GM13977 (cell line): ENCODE measurements at places on chromosomes 5 and 9.

DNA sequence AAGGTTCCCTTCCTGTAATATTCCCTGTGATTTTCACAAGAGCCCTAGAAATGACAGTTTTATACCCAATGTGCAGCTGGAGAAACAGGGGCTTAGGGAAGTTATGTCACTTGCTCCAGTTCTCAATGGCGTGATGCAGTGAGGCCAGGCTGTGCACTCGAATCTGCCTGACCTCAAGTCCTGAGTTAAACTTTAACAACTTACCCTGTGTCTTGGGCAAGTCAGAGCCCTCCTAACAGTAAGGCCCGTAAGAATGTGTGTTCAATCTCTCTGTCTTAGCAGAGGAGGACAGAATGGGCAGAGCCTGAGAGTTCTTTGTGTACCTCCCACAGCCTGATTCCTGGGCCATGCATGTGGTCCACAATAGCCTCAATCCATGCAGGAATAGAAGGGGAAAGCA lies 181.1 kb downstream of the TRIM32 start:
- no peak for DNase-seq

DNA sequence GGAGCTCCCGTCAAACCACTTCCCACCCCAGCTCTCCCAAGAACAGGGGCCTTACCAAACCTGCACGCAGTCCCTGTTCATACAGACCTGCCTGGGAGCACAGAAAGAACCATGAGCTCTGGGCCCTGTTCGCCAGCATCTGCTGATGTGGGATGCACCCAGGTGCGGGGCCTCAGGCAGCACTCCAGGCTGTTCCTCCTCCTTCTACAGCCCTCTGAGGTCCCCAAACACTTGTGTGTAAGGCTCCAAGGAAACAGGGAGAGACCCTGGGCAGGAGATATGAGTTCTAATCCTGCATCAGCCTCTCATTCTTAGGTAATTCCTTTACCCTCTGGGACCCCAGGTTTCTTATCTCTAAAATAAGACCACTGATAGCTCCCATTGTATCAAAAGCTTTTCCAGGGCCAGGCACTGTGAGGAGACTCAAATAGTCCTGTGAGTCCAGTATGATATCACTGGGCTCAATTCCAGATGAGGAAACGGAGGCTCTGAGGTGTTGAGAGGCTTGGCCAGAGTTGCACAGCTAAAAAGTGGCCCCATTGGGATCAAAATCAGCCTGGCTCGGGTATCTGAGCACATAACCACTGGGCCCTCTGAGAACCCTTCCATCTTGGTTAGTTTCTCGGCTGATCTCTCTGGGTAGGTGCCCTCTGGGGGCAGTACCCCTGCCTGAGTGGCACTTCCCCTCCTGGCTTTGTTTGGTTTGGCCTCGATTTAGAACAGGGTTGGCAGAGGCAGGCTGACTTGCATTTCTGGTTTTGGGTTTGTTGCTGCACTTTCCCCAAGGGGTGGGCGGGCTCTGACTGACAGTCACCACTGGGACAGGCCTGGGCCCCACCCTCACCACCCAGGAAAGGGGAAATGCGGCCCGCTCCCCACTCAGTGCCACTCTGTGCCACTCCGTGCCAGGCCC lies 116.8 kb downstream of the RGS3 start:
- peak; percentile 64 for DNase-seq

GRCh38 chr9:68533678-68534077 lies 7.0 kb downstream of the TMEM252 start:
- DNase-seq = no peak

DNA sequence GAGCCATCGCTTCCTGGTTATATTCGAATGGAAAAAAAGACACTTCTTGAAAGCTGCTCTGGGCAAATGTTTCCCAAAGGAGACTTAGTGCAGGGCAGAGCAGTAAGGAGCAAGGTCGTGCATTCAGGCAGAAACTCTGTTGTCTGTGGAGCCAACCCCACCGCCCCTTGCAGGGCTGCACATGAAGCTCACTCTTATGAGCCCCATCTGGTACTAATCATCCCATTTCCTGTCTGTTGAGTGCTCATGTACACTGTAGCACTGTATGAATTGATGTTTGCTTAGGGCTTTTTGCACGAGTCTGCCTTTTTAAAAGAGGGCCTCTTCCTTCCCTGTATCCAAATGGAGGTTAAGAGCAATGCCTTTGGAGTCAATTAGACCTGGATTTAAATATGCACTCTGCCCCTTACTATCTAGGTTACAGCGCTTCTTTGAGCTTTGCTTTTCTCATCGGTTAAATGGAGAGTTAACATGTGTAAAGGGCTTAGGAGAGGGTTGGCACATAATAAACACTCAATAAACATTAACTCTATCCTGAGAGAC lies 25.4 kb downstream of the HMHB1 start:
- DNase-seq = no peak

- no peak for DNase-seq
Observed at GRCh38 chr5:146706321-146706972, 172.1 kb downstream of the PPP2R2B start.

- DNase-seq = no peak
Observed at GRCh38 chr9:16915126-16915831, 44.8 kb upstream of the BNC2 start.

DNA sequence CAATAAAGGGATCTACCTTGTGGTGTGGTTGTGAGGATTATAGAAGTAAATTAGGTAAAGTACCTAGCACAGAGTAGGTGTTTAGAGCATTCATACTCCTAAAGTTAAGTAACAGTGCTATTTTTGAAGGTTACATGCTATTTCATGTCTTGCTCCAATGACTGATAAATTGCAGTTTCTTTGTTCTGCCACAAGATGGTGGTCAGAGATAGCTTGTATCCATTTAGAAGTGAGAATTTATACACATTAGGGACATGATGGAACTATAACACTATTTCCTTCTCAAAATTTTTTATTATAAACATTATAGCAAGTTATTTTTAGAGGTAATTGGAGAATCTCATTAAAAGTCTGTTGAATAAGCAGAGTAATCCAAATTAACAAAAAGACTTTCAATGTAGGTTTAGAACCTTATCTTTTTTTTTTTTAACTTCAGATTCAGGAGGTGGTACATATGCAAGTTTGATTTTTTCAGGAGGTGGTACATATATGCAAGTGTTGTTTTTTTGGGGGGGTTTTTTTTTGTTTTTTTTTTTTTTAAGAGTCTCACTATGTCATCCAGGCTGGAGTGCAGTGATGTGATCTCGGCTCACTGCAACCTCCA lies 17.1 kb downstream of the MTREX start:
- no peak for DNase-seq

- no peak for DNase-seq
Observed at GRCh38 chr9:92164490-92164889, 49.3 kb upstream of the SPTLC1 start.

- no peak for DNase-seq
Observed at GRCh38 chr5:14714706-14715105, 50.2 kb downstream of the OTULIN start.

GRCh38 chr5:160976181-160976580 lies 124.2 kb upstream of the ATP10B start:
- DNase-seq = no peak

DNA sequence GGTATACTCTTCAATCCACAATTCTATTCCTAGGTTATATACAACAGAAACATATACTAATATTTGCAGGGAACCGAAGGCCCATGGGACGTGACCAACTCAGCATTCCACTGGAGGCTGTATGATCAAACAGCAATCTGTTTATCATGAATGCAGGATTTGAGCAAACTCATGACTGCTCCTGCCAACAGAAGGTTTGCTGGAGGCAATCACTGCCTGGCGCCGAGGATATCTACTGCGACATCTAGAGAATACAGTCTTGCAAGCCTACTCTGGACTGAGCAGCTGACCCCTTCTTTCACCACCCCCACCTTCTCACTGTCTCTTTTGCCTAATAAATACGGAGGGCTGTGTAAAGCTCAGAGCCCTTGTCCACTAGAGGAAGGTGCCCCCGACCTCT lies 90.5 kb upstream of the CDH10 start:
- no peak for DNase-seq

- peak; percentile 28 for DNase-seq
Observed at GRCh38 chr5:3594510-3595005, 1.1 kb upstream of the IRX1 start.

DNA sequence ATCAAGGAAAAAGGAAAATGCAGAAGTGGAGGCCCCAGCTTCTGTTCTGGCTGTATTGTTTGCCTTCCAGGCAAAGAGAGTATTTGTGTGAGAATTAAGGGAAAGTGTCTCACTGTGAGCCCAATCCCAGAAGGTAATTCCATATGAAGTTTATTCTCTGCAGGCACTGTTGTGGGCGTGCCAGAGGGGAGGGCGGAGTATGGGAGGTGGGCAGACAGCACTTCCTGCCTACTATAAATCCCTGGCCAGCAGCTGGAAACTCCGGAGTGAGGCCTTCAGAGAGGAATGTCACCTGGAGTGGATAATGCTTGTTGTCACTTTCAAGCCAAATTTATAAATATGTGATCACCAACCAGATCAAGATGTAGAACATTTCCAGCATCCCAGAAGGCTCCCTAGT lies 209.5 kb downstream of the ARHGAP26 start:
- DNase-seq = no peak

GRCh38 chr5:4758550-4758949 lies 381.6 kb upstream of the ADAMTS16 start:
- DNase-seq = no peak

DNA sequence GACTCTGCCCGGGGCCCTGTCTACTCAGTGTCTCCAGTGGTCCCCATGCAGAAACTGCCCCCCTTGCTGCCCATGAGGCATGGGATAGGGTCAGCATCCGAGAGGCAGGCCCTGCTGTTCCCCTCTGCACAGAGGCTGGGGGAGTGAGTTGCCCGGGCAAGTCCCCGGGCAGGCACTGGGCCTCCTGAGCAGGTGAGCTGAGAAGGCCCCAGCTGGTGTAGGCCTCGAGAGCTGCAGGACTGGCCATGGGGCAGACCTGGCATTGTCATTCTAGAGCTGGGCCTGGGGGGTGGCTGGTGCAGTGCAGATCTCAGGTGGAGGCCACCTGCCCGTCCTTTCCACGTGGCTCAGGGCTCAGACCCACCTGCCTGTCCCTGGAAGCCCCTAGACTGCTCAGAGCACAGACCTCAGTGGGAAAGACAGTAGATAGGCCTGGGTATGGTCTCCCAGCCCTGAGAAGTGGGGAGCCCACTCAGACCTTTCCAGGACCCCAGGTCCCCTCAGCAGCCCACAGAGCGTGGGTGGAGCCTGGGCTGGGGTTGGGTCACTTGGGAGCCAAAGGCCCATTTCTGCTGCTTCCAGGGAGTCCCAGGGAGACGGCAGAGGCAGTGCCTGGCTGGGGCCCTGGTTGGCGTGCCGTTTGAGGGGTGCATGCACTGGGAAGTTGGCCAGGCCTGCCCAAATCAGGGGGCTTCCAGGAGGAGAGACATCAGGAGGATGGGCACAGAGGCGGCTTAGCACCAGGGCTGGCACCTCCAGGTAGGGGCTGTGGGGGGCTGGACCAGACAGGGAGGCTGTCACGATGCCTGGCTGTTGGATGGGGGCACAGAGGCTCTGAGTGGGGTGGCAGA lies 4.8 kb upstream of the NOTCH1 start:
- DNase-seq = no peak

GRCh38 chr9:109316207-109316640 lies 4.6 kb downstream of the EPB41L4B start:
- no peak for DNase-seq

- no peak for DNase-seq
Observed at GRCh38 chr5:54540286-54540685, 22.7 kb downstream of the SNX18 start.

GRCh38 chr5:89377767-89378455 lies 494.9 kb upstream of the MEF2C start:
- DNase-seq = no peak

GRCh38 chr9:121868626-121869025 lies 217.2 kb downstream of the DAB2IP start:
- no peak for DNase-seq

DNA sequence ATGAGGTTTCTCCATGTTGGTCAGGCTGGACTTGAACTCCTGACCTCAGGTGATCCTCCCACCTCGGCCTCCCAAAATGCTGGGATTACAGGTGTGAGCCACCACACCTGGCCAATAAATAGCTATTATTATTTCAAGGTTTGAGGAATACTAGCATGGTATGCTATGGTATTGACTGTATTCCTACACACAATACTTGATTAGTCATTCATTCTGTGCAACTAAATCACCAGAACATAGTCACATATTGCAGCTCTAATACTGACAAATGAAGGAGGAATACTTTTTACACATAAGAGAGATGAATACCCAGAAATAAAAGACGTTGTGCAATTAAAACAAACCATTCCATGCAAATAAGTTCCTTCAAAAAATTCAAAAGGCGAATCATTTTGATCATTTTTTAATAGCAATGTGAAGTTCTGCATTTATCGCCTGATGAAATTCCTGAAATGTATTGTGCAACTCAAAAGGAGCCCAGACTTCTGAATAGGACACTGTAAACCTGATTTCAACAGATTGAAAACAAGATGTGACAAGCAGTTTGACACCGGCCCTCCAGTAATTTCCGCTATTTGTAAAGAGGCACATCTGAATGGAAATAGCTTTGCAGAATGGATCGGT lies 687.4 kb upstream of the SEMA6A start:
- DNase-seq = no peak

DNA sequence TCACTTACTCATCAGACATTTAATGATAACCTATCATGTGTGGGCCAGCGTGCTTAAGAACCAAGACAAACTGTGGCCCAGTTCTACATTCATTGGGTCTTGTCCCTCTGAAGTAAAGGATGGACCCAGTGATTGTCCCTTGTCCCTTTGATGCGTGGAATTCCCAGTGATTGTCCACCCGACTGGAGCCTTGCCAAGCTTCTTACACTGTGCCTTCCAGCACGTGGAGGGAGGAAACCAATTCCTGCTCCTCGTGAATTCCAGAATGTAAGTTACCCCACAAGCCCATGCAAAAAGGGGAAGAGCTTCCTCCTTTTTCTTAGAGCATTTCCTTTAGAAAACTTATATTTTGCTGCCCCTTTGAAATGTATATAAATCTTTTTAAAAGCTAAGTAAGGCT lies 7.9 kb downstream of the CKMT2 start:
- no peak for DNase-seq

- DNase-seq = no peak
Observed at GRCh38 chr9:95409650-95410426, 92.3 kb upstream of the FANCC start.

- DNase-seq = no peak
Observed at GRCh38 chr5:89216606-89217005, 333.6 kb upstream of the MEF2C start.

GRCh38 chr9:86022687-86023266 lies 76.6 kb downstream of the GOLM1 start:
- DNase-seq = no peak

DNA sequence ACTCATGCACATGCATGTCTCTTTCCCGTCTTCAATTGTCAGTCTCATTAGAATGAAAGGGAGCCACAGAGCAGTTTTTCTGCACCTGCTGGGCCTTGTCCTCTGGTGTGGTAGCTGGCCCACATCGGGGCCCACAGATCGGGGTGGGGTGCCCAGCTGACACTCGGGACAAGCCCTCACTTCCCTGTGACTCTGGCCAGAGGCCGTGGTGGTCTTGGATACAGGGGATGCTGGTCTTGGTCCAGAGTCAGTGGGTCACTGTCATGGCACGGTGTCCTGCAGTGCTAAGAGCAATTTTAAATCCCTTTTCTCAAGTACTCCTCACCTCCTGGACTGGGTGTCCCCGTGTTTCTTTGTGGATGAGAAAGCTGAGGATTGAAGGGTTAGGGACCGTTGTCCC lies 193.2 kb downstream of the CACNA1B start:
- DNase-seq = no peak

- peak; percentile 65 for DNase-seq
Observed at GRCh38 chr5:170254056-170254455, 21.3 kb downstream of the C5orf58 start.

- DNase-seq = no peak
Observed at GRCh38 chr5:140262839-140263238, 40.1 kb downstream of the PFDN1 start.
